ENCODE measurements at places on chromosomes 3 and 15. TPM values are rescaled to one million over a fixed set of nuclear protein-coding genes. Genes with fewer than 3 reads are reported as not detected.

Gene PARP3
- total RNA-seq, result 5.6 TPM

Gene ZNF80
- total RNA-seq, result 0.04 TPM

Gene MUSTN1
- 165 TPM for total RNA-seq

Gene ACKR2
- total RNA-seq, result 0.53 TPM

Gene SLC28A1
- 0.35 TPM for total RNA-seq

Gene TP63
- total RNA-seq, result 7.0 TPM

Gene IL5RA
- 0.04 TPM for total RNA-seq

Gene POMGNT2
- 16.6 TPM for total RNA-seq
